ENCODE measurements at places on chromosomes 7 and 10.
A peak's percentile ranks its signal among the peaks of the same experiment; 100 is the strongest.

DNA sequence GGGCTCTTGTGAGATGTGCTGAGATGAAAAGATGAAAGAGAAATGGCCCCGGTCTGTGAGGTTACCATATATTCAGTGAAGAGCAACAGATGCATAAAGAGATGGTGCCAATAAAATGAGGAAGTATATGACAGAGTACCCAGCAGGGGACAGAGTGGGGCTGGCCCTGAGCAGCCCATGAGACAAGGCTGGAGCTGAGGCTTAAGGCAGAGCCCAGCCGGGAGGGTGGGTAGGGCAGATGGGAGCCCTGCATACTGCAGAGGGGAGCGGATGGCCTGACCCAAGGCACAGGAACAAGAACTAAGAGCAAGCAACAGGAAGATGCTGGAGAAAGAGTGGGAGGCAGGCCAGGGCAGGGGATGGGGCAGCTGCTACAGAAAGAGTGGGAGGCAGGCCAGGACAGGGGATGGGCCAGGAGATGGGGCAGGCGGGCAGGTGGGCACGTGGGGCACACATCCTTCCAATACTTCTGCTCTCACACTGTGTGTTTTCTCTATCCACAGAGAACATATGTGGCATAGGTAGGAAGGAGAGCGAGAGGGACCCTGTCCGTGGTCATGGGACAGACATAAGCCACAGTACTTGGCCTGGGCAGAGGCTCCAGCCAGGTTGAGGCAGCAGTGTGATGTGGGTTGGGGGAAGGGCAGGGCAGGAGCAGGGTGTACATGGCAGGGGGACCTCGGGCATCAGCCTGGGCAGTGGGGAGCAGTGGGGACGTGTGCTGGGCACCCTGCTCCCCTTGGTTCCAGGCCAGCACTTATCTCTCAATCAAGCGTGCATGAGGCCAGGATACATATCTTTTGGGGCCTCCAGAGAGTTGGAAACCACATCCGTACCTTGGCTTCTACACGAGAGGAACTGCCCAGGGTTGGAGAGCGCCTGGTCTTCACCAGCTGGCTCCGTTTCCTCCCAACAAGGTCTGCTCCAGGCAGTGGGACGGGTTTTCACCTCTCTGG lies 91.6 kb upstream of the IKZF1 start:
- DNase-seq: no peak

GRCh38 chr7:76513817-76514799 lies 3.8 kb downstream of the UPK3B start:
- DNase-seq: no peak

DNA sequence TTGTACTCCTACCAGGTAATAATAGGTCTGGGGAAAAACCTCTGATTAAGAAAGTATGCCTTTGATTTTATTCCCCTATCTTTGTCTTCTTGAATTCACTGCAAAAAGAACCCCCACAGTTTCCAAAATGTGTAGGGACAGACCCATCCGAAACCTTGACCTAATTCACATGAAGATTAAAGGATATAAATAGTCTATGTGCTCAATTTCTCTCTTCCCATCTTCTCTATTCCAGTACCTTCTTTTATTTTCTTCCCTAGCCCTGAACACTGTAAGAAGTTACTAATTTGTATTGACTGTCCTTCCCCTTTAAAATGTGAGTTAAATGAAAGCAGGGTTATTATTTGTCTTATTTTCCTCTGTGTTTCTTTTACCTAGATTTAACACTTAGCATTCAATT lies 135.3 kb downstream of the HBP1 start:
- DNase-seq: no peak

DNA sequence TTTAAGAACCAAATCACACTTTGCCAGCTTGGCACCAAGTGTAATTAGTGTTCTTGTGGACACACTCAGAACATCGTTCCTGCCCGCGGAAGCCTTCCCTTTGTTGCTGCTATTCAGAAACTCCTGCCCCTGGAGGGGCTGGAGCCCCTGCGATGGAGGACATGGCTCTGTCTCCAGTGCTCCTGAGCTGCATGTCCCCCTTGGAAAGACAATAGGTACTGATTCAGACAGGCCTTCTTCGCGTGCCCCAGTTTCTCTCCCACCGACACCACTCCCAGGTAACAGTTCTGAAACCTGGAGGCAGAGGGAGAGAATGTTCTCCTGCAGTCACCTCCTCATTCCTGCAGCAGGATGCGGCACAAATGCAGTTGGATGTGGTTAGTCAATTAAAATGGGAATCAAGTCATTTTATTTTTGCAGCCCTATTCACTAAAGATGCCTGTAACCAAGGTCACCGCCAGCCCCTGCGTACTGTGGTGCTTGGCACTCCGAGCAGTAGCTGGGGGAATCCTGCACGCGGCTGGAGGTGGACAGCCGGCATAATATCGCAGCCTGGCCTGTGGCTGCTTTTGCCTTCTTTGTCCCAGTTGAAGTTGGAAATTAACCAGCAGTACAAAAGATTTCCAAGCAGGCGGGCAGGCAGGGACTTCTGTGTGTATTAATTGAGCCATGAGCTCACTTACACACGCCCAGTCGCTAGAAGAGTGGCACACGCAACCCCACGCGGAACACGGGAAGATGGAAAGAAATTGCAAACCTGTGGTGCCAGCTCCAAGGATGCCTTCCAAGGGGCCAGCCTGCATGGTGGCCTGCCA lies 205.7 kb downstream of the EBF3 start:
- no peak for DNase-seq

DNA sequence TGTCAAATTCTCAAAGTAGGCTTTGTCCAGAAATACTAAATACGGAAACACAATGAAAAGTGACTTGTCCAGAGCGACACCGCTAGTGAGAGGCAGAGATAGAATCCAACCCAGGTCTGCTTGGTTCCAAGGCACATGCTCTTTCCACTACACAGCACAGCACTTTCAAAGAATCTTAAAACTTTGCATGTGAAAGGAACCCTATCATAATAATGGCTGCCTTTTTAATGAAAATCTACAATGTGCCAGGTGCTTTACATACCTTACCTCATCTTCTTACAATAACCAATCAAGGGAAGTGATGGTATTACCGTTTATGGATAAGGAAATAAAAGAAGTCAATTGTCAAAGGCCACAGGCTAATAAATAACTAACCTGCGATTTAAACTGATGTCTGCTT lies 2.6 kb downstream of the CHCHD3 start:
- DNase-seq: no peak

GRCh38 chr7:3616306-3616705 lies 315.3 kb downstream of the SDK1 start:
- peak; percentile 14 for DNase-seq

DNA sequence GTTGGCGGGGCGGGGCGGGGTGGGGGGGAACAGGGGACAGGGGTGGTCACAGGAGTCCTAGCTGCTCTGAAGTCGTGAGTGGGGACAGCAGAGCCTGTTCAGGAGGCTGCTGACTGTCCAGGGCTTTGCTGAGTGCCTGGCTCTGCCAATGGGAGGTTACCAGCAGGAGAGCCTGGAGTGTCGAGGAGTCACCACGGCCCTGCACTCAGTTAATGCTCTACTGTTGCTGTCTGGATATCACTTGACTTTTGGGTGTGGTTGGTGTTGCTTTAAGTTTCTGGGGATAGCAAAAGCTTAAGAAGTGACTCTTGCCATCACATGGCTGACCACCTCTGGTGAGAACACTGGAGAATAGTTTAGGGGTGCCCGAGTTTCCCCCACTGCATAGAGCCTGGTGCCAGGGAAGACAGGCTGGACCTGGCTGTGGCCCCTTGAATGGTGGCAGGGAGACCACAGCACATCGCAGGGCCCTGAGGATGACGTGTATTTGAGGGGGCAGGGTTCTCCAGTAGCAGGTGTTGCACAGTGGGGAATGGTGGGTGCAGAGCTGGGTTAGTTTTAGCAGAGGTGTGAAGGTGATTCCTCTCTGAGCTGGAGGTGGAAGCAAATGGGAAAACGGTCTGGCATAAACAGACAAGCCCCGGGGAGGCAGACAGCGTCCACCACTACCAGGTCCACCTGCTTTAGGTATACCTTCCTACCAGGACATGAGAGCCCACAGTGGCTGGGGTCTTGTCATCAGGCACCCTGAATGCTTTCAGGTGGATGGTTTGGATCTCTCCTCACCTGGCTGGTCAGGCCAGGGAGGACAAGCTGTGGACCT lies 54.2 kb upstream of the CAMK2B start:
- no peak for DNase-seq

DNA sequence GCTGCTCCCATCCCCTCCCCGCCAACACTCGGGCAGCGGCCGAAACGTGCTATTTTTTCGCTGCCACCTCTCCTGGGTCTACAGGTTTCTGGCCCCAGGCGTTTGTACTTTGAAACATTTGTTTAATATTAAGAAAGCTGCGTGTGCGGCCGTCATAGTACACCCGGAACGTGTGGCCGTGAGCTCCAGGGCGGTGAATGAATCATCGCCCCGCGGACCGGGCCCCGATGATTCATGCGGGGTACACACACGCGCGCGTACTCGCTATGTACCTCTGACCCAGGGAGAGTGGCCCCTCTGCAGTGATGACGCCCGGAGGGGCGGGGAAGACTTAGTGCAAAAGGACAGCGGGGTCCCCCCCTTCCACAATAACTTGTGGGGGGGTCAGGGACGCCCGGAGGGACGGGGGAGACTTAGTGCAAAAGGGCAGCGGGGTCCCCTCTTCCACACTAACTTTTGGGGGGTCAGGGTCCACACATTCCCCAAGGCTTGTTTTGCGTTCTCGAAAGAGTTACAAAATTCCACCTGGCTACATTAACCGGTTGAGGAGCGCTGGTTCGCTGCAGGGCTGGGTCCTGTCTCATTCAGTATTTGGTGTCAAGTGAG lies 56.5 kb upstream of the PCGF5 start:
- peak; percentile 55 for DNase-seq

DNA sequence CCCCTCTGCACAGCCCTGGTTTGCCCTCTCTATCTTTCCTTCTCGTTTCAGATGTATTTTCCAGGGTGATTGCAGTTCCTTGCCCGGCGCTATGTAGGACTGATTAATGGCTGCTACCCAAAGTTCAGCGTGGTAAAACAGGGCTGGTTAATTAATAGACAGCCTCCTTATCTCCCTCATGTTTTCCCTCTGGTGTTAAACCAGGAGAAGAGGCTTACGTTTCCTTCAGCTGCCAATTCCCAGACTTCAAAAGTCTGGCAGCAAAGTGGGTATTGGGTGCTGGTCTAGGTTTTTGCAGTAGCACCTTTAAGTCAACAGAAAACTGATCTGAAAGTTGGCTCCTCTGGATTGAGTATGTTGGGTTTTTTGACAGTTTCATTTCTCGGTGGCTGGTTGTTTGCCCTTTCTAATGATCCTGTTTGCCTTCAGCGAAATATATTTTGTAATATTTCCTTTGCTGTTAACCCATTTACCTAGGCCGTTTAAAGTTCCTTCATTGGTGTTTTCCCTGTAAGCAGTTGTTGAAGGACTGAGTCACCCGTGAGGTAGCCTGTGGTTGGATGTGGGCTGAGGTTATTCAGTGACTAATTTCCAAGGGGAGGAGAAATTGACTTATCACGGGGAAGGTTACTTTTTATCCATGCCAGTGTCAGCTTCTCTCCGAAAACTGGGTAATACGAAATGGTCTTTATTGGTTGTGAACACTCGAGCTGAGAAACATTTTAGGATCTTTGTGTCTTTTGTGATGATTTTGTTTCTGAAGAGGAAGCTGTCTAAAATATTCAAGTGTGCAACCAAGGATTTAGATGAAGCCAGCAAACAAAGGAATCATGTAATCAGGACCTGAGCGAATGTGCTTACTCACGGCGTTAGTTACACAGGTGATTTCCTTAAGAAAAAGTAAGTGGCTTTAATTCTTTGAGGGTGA lies 257.2 kb downstream of the KIAA1217 start:
- peak; percentile 24 for DNase-seq

GRCh38 chr10:84593506-84593905 lies 265.1 kb downstream of the CCSER2 start:
- DNase-seq: peak; percentile 44

DNA sequence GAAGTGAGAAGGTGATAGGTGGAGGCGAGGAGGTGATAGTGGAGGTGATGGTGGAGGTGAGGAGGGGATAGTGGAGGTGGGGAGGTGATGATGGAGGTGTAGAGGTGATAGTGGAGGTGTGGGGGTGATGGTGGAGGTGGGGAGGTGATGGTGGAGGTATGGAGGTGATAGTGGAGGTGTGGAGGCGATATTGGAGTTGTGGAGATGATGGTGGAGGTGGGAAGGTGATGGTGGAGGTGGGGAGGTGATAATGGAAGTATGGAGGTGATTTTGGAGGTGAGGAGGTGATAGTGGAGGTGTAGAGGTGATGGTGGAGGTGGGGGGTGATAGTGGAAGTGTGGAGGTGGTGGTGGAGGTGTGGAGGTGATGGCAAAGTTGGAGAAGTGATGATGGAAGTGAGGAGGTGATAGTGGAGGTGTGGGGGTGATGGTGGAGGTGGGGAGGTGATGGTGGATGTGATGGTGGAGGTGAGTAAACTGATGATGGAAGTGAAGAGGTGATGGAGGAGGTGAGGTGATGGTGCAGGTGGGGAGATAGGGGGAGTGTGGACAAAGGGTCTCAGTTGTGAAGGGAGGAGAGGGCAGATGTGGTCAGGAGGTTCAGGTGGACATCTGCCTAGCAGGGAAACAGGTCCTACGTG lies 36.6 kb downstream of the ADCY1 start:
- DNase-seq: no peak

- no peak for DNase-seq
These were observed 160.1 kb downstream of the MTERF1 start for GRCh38 chr7:91720260-91720937.

- peak; percentile 26 for DNase-seq
These were observed 83.0 kb upstream of the INSYN2A start for GRCh38 chr10:127279334-127279774.

DNA sequence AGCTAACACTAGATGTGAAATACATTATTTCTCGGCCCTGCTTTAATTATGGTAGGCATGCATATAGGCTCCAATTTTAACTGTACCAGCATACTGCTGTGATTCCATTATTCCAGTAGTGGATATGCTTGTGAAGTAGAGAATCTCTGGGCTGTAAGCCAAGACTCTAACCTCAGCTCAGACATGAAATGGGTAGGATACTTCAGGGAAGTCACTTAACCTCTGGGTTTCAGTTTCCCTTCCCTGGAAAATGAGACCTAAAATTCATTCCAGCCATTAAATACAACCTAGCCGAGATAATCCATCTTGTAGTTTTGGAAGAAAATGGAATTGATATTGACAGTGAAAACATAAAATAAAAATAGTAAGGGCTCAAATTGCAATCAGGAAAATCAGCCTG lies 59.6 kb upstream of the TRIL start:
- DNase-seq: peak; percentile 32

DNA sequence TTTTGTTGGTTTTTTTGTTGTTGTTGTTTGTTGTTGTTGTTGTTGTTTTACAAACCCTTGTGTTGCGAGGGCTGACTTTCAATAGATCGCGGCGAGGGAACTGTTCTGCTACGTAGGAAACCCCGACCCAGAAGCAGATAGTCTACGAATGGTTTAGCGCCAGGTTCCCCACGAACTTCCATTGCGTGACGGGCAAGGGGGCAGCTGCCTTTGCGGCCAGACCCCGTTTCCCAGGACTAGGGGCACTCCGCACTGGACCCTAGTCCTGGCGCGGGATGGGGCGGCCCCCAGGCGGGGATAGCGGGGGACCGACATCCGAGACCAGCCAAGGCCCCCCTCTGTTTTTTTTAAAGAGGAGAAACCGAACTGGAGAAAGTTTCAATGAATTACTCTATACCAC lies 119.6 kb downstream of the LRRTM3 start:
- DNase-seq: no peak
